ENCODE measurements at places on chromosomes 6 and 20.
A peak's percentile ranks its signal among the peaks of the same experiment; 100 is the strongest.

DNA sequence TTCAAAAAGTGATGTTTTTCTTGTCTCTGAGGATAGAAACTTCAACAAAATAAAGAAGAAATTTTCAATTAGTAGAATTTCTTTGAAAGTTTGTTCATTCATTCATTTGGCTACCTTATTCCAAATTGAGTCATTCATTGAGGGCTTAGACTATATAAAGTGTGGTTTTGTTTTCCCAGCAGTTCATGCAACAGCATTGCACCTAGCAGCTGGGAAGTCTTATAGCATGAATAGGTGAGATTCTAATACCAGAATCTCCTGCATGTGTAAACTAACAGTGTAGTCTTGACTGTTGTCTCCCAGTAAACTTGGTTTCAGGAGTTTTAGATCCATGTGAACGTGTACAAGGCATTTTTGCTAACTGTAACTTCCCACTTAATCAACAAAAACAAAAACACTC, 7.1 kb downstream of the ESR1 start:
- no peak for DNase-seq

- DNase-seq, result no peak
Measured at GRCh38 chr6:156121973-156122372, 655.2 kb upstream of the ARID1B start.

DNA sequence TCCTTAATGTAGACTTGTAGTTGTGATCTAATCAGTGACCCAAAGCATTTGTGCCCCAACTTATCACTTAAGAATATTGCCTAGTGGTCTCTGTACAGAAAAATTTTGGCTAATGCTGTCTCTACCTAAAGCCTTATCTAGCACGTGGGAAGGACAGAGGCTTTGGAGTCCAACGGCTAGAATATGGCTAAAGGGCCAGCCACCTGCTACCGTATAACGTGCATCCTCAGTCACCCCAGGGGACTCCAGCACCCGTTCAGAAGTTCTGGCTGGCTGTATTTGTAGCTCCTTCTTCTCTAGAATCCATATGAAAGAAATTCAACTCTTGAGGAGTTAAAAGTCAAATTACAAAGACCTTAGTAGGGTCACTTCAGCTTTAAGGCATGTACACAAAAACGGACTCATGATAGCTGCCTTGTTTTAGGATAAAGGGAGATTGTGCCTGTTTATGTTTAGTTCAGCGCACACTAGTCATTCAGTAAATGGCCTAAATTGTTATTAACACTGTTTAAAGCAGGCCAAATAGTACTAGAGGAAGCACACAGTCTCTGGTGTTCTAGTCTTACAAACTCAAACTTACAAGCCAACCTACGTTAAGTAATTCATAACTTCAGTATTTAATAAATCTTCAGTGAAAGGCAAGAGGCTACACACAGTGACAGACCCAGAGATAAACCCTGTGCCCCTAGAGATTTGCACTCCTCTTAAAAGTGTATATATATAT, 407.5 kb upstream of the PLCB4 start:
- DNase-seq, result no peak

GRCh38 chr20:62665826-62666735, 23.8 kb downstream of the SLCO4A1 start:
- DNase-seq, result no peak

DNA sequence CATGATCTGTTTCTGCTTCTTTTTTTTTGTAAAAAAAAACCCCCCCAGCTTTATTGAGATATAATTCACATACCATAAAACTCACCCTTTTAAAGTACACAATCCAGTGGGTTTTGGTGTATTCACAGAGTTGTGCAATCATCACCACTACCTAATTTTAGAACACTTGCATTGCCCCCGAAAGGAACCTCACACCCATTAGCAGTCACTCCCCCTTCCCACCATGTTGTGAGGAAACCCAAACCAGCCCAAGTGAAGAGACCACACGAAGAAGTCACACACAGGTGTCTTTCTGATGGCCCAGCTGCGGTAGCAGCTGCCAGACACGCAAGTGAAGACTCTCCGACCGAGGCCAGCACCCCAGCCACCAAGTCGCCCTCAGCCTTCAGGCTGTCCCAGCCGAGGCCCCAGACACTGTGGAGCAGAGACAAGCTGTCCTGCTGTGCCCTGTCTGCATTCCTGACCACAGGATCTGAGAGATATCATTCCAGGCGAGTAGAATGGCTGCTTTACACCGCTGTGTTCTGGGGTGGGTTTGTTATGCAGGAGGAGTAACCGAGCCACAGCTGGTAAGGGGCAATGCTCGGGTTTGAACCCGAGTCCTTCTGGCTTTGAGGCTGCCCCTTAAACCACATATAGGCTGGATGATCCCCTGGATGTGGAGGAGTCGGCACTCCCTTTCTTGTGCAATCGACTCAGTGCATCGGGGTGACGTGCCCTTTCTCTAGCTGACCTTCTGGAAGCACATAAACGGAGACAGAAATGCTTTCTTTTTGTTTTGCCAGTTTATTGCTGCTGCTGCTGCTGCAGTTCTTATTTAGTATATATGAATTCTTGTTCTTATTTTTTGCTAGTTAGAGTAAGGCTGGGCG, 59.1 kb upstream of the PTPN1 start:
- peak; percentile 53 for DNase-seq

- DNase-seq, result no peak
Measured at GRCh38 chr20:12733811-12734210, 275.0 kb upstream of the SPTLC3 start.

DNA sequence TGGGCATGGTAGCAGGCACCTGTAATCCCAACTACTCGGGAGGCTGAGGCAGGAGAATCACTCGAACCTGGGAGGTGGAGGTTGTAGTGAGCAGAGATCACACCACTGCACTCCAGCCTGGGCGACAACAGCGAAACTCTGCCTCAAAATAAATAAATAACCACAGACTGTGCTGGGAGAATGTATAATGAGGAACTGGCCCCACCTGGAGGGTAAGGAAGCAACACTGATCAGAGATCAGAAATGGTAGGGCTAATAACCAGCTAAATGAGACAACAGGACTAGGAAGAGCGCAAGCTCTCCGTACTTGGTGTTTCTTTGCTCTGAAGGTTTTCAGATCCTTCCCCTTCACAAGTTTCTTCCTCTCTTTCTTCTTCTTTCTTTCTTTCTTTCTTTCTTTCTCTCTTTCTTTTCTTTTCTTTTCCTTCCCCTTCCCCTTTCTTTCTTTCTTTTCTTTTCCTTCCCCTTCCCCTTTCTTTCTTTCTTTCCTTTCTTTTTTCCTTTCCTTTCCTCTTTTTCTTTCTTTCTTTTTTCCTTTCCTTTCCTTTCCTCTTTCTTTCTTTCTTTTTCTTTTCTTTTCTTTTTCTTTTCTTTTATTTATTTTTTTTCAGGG, 14.6 kb downstream of the CCM2L start:
- DNase-seq, result no peak

DNA sequence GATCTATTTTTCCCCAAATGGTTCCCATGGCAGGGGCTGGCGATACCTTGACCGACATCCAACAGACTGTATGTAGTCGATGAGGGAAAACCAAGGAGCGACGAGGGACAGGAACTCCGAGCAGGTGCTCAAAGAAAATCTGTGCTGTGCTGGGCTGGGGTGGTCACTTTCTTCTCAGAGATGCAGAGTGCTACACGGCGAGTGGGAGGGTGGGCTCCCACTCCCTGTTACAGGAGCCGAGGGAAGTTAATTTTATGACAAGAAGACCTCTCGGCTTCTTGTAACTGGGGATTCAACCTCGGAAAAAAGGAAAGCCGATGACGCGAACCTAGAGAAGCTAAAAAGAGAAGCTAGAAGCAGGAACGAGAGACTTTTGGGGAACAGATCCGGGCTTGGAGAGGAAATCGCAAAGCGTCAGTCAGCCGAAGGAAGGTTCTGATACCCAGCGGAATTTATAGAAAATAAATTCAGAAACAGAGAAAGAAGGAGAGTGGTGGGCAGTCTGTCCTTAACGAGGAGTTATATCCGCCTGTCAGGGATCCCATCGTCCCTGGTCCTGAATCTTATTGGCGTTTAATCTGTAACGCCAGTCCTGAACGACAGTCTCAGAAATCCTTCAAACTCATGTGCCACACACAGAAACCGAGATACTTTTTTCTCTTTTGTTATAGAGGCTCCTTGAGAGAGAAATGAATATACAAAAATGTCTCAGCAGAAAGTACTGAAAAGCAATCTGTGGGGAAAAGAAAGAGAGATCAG, 84.6 kb upstream of the ZNF322 start:
- no peak for DNase-seq

GRCh38 chr20:45251884-45252560, 2.3 kb downstream of the SLPI start:
- DNase-seq, result no peak

- DNase-seq, result no peak
Measured at GRCh38 chr6:149278997-149279396, 38.5 kb upstream of the TAB2 start.

- no peak for DNase-seq
Measured at GRCh38 chr20:33351696-33352095, 49.6 kb downstream of the CDK5RAP1 start.

GRCh38 chr6:82954937-82955577, 110.6 kb downstream of the UBE3D start:
- DNase-seq, result no peak

- no peak for DNase-seq
Measured at GRCh38 chr20:61804752-61805295, 260.9 kb downstream of the TAF4 start.

DNA sequence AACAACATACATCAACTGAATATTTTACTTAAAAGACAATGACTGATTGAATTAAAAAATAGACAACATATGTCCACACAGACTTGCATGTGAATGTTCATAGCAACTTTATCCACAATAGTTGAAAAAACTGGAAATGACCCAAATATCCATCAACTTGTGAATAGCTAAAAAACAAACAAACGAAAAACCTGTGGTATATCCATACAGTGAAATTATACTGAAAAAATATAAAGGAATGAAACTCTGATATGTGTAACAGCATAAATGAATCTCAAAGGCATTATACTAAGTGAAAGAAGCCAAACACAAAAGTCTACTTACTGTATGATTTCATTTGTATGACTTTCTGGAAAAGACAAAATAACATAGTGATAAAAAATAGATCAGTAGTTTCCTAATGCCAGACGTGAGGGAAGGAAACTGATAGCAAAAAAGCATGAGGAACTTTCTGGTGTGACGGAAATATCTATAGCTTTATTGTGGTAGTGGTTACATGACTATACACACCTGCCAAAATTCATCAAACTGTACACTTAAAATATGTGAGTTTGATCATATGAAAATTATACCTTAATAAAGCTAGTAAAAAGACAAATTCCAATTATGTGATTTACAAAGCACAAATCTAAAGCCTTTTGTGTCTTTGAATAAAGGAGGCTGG, 123.2 kb downstream of the BACH2 start:
- DNase-seq, result no peak

- no peak for DNase-seq
Measured at GRCh38 chr6:33897189-33897780, 93.5 kb upstream of the MLN start.

- no peak for DNase-seq
Measured at GRCh38 chr20:8726460-8726859, 342.4 kb upstream of the PLCB4 start.

DNA sequence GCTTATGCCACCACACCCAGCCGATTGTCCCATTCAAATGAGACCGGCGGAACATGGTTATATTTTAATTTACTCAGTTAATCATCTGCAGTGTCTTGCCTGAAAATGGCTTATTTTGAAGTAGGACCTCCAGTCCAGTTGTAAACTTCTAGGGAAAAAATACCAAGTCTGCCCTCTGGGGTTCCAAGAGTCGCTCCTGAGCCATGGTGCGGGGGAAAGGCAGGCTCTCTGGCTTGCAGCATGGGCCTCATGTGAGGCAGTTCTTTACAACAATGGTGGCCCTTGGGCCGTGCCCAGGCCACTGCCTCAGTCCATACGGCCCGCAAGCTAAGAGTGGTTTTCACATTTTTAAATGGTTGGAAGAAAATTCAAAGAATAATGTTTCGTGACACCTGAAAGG, 62.7 kb upstream of the XRN2 start:
- no peak for DNase-seq

DNA sequence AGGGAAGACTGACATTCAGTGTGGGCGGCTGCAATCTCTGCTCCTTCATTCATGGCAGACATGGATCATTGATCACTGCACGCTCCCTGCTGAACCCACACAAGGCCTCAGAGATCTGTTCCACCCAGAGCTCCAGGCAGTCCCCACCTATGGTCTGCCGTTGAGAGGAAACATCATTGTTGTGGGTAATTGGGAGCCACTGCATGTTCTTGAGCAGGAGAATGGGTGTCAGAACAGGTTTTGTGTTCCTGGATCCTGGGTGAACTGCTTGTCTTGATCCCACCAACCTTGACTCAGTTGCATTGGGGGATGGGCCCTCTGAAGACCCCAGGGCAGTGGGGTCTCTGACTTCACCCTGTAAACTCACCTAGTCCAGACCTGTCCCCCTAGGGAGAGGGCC, 23.1 kb upstream of the CCDC167 start:
- no peak for DNase-seq

GRCh38 chr20:44615169-44615791, 32.9 kb downstream of the PKIG start:
- DNase-seq, result no peak

- no peak for DNase-seq
Measured at GRCh38 chr6:126147291-126147815, 161.0 kb downstream of the TRMT11 start.

- DNase-seq, result no peak
Measured at GRCh38 chr6:158737082-158737709, 82.0 kb downstream of the EZR start.

GRCh38 chr6:83185096-83185495, 8.0 kb downstream of the PGM3 start:
- no peak for DNase-seq

DNA sequence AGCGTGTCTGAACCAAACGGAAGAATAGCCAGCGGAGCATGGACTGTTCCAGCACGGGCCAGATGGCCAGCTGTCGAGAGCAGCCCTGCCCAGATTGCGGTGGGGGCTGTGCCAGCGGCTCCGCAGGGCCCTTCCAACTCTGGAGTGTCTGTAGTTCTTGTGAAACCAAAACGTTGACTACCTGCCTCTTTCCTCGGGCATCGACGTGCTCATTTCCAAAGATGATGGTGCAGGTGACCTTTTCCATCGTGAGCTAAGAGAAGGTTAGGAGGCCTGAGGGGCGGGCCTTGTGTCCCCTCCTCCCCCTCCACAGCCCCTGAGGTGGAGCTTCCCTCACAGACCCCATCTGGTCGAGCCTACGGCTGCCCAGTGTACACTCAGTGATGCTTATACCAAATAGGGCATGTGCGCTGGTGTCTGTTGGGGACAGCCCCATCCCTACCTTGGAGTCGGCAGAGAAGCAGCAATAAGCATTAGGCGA, 12.9 kb upstream of the C20orf144 start:
- DNase-seq, result peak; percentile 66

- DNase-seq, result no peak
Measured at GRCh38 chr6:72032086-72032485, 145.7 kb downstream of the RIMS1 start.

All from left cardiac atrium (tissue), 4 donors.